Occipital lobe (tissue), 3 donors: ENCODE measurements at places on chromosomes 12 and 14.
A peak's percentile ranks its signal among the peaks of the same experiment; 100 is the strongest.

- DNase-seq, result no peak
Observed at GRCh38 chr12:93186131-93186530, 191.6 kb upstream of the NUDT4 start.

- no peak for DNase-seq
Observed at GRCh38 chr14:77271113-77271710, at the start of gene NGB. Gene NGB, minus strand, starts transcription at chr14:77271206. Its CDS starts 269 bp downstream, at chr14:77270937.

DNA sequence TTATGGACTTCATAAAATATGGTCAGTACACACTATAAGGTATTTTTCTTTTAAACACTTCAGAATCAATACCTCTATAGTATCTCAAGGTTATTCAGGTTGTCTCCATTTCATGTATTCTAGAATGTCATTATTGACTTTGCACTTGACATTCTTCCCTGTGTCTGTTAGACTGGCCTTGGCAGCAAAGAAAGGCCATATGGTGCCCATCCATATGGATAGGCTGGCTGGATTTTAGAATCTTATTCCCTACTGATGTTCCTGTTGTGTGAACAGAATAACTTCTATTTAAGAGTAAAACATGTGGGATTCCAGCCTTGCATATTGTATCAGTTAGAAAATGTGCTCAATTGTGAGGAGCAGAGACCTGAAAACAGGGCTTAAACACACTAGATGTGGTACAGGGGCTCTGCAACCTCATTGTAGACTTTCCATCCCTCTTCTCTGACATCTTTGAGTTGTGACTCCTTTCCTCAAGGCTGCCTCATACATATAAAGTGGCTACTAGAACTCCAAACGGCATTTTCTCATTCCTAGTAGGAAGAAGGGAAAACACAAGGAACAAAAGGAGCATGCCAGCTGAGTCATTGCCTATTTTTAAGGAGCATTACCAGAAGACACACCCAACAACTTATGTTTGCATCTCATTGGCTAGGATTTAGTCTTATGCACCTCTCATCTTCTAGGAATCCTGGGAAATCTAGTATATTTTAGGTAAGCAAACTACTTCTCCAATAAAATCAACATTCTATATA, 221.2 kb upstream of the TMPO start:
- DNase-seq, result no peak

DNA sequence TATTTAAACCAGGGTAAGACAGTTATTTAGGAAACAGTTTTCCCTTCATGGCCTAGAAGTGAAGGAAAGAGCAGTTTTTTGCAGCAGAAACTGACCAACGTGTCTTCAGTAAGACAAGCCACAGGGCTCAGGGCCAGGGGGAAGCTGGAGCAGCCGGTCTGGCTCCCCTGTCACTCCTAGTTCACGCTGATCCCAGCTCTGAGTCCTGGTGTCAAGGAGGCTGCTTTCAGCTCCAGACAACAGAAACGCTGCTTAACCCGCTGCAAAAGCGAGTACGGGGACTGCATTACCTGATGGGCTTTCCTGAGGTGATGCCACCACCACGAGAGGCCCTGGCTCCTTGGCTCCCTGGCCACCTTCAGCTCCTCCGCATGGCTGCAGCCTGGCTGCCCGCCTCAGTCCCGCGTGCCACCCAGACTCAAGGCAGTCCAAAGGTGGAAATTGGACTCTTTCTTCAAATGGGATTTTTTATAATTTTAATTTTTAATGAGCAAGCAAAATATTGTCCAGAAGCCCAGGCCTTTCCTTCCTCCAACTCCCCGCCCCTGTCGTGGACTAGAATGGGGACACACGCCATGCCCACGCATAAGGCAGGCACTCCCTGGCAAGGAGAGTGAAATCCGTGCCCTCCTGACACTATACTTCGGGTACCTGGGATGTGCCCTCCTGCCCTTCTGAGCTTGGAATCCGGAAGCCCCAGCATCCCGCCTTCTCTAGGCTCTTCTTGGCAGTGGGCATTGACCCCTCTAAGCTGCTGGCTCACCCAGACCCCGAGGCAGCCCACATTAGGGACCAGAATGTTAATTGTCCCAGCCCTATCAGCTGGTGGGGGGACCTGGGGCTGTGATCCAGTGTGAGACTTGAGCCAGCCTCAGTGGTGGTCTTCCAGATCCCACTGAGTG, 85.0 kb downstream of the PAPOLA start:
- DNase-seq, result no peak

DNA sequence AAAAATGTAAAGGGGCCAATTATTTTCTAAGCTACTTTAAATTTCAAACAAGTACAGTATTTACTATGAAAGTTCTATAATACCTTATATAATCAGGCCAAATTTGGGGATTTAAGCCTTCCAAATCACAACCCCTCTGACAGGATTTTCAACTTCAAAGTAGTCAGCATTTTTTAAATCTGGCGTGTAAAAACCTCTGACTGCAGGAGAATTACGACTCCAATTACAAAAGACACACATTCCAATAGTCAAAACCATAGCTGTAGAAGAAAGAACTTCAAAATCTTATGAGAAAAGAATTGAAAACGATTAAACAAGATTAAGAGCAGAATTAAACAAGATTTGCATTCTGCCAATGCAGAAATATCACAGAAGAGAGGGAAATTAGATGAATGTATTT, 12.7 kb downstream of the OSBPL8 start:
- DNase-seq, result no peak

DNA sequence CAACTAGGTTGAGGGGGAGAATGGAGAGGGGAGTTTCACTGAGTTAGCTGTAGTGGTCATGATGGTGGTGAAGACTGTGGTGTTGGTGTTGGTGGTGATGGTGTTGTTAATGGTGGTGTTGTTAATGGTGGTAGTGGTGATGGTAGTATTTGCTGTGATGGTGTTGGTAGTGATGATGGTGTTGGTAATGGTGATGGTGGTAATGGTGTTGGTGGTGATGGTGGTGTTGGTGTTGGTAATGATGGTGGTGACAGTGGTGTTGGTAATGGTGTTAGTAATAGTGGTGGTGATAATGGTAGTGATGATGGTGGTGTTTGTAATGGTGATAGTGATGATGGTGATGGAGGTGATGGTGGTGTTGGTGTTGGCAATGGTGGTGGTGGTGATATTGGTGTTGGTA, 9.1 kb downstream of the C1R start:
- DNase-seq, result no peak

DNA sequence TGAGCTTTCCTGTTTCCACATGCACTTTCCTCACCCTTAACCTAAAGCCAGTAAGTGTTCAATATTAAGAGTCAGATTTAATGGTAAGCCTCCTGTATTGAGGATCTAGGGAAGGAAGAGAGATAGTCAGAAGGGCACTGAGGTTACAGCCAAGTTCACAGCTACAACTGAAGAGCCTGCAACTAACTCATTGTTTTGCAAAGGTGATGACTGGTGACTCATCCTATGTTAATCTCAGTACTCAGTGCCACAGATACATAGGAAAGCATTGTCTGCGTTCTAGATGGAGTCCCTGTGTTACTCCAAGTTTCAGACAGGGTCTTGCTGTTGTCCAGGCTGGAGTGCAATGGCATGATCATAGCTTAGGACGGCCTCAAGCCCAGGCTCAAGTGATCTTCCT, 157.0 kb upstream of the RBM19 start:
- DNase-seq, result no peak

- no peak for DNase-seq
Observed at GRCh38 chr14:64137657-64138290, 156.4 kb downstream of the ESR2 start.

DNA sequence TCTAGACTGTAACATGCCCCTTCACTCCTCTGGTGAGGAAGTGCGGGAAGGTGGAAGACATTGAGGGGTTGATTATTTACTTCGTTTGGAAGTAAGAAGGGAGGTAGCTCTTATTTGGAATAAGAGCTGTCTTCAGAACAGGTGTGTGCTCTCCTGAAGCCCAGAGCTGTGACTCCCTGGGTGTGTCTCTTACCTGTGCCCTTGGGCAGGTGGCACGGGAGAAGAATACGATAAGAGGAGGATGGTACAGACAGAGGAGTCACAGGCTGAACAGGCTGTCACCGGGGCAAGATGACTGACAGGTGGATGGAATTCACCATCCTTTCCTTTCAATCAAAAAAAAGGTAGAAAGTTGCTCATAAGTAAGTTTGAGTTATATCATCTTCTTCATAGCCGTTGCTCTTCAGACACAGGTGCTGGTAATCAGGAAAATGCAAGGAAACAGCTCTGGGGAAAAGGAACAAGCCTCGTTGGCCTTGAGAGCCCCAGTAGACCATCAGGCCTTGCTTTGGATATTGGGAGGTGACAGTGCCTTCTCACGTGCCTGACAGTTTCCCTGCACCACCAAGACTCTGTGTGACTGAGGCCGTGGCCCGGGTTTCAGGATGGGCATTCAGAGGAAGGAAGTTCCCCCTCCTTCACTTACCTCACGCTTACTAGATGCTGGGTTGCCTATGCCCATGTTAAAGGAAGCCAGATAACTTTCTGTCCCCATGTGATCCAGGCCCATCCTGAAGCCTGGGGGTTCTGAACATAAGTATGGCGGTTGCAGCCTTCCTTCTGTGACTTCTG, 120.4 kb downstream of the ETV6 start:
- DNase-seq, result no peak

DNA sequence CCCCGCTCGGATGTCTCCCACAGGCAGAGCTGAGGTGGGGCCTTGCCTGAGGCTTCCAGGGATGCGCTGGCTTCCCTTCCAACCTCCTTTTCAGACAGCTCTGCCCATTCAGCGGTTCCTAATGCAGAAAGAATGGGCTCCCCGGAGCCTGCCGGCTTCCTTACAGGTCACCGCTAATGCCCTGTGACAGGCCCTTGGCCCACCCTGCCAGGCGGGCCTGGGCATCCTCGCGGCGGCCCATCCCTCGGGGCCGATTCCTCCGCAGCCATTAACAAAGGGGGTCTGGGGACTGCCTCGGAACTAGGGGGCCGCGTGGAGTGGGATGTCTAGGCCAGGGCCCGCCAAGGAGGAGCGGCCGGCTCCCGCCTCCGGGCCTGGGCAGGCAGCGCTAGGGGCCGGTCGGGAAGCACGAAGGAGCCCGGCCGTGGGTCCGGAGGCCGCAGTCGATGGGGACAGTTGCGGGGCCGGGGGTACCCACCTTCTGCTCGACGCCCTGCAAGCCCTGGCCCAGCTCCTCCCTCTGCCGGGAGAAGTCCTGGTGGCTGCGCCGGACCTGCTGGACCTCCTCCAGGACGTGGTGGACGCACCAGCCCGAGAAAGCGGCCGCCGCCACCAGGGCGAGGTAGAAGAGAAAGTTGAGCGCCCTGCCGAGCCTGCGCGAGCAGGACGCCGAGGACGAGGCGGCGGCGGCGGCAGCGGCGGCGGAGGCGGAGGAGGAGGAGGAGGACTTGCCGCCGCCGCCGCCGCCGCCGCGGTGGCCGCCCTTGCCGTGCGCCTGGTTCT, 738 bp downstream of the CKAP4 start:
- DNase-seq, result peak; percentile 22

DNA sequence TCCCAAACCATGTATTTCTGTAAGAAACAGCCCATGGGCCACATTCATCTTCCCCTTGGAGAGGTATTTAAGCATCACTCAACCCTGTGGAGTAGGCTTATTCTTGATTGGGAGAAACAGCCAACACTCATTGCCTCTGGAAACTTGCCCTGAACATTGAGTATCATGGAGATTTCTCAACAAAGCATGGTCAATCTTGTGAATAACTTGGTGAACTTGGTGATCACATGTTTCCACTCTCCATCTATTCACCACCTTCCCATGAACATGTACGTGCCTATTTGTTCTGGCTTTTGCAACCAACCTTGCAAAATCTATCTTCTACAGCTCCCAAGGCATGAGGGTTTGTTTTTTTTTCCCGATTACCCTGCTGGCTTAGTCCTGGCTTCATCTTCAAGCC, 163.2 kb downstream of the PAH start:
- no peak for DNase-seq
